ENCODE measurements at places on chromosomes 5 and 9.
A peak's percentile ranks its signal among the peaks of the same experiment; 100 is the strongest.

GRCh38 chr9:70924895-70925547 is 196.4 kb downstream of the TRPM3 start:
- peak; percentile 13 for DNase-seq

GRCh38 chr5:103033696-103034095 is 86.2 kb downstream of the GIN1 start:
- DNase-seq, result no peak

- no peak for DNase-seq
Observed at GRCh38 chr5:38615981-38616451, 59.6 kb upstream of the LIFR start.

- no peak for DNase-seq
Observed at GRCh38 chr5:16418471-16418922, 47.1 kb downstream of the ZNF622 start.

DNA sequence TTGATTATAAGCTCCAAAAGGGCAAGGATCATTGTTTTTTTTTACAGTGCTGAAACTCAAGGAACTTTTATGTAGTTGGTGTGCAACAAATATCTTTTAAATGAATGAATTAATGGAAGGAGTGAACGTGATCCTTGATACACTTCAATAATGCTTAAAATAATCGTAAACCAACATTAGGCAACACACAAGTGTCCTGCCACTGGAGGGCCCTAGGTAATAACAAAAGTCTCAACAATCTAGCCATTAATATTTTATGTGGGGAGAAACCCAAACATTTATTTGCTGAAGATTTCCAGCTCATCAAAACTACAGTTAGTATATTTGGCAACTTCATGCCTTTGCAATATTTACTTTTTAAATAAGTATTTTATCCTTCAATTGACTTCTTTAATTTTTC is 309.0 kb upstream of the FBXL7 start:
- no peak for DNase-seq

- DNase-seq, result no peak
Observed at GRCh38 chr9:70601000-70601951, 186.8 kb upstream of the KLF9 start.

DNA sequence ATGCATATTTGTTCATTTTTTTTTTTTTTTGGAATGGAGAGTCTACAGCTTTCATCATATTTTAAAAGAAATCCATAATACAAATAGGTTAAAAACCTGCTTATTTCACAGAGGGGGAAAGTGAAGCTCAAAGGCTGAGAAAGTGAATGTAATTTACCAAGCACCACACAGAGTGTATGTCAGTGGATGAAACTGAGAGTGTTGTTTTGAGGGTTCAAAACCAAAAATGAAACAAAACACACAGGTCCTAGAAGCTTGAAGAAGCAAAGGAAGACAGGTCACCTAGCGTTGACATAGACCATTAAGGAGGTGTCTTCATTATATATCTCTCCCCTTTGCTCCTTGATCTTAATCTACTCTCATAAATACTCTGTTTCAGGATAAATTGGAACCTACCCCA is 7.5 kb downstream of the NMUR2 start:
- no peak for DNase-seq

- DNase-seq, result peak; percentile 35
Observed at GRCh38 chr5:60668686-60669304, 31.2 kb downstream of the DEPDC1B start.

DNA sequence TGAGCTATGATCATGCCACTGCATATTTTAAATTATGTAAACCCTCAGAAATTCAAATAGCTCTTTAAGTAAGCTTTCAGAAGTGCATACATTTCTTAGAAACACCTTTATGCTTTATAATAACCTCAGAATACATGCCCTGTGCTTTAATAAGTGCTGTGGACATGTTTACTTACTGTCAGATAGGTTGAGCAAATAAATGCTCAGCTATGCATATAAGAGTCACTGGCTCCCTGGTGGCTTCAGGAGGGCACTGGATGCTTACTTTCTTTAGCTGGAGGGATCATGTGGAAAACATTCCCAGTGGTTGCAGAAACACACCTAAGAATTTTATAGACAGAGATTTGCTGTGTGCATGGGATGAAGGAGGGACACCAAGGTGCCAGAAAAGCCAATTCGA is 74.4 kb downstream of the PDE6A start:
- DNase-seq, result no peak

Data from CD4-positive, alpha-beta T cell treated with Interleukin-15 for 4 hours (primary cell).